Mucosa of gallbladder (tissue), 1 donor: ENCODE measurements at places on chromosomes 6 and 20.
A peak's percentile ranks its signal among the peaks of the same experiment; 100 is the strongest.

GRCh38 chr6:92710048-92710447 lies 709.3 kb downstream of the EPHA7 start:
- DNase-seq = no peak

- DNase-seq = no peak
These were observed 574 bp downstream of the RPS12 start for GRCh38 chr6:132814716-132815570.

DNA sequence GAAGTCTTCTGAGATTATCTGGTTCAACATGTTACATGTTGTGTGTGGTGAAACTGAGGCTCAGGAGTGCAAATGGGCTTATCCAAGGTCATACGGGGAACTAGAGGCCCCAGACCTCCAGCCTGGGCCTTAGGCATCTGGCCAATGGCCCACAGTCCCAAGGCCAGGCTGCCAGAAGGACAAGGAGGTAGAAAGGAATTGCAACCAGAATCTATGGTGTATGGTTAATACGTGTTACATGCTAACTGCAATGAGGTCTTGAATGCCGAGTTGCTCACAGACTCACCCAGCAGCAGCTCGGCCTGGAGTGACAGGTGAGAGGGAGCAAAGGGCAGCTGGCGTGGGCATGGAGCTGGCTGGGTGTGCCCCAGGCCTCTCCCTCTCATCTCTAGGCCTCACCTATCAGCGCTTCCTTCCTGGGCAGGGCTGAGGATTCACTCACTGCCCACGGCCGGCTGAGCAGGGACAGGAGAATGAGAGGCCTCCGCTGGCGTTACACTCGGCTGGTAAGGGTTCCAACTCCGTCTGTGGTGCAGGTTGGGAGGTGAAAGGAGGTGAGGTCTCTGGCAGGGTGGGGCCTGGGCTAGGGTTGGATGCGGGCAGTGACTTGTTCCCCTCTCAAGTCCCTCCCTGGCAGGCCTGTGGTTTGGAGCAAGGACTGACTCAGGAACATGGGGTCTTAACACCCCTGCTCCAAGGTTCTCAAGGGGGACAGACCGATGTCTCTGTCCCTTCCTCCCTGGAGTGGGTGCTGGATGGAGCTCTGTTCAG lies at the start of gene TLDC2:
Gene TLDC2, plus strand, starts transcription at position 437 of the 771 bp plus-strand sequence. Its CDS starts 37 bp downstream, at position 474.
- peak; percentile 79 for DNase-seq

- DNase-seq = no peak
These were observed 100.9 kb upstream of the IYD start for GRCh38 chr6:150267686-150268561.

- no peak for DNase-seq
These were observed 3.5 kb upstream of the SLC22A2 start for GRCh38 chr6:160261991-160262680.

GRCh38 chr20:10297684-10298240 lies 79.1 kb downstream of the SNAP25 start:
- no peak for DNase-seq

- no peak for DNase-seq
These were observed 13.6 kb upstream of the SSTR4 start for GRCh38 chr20:23021541-23021940.

DNA sequence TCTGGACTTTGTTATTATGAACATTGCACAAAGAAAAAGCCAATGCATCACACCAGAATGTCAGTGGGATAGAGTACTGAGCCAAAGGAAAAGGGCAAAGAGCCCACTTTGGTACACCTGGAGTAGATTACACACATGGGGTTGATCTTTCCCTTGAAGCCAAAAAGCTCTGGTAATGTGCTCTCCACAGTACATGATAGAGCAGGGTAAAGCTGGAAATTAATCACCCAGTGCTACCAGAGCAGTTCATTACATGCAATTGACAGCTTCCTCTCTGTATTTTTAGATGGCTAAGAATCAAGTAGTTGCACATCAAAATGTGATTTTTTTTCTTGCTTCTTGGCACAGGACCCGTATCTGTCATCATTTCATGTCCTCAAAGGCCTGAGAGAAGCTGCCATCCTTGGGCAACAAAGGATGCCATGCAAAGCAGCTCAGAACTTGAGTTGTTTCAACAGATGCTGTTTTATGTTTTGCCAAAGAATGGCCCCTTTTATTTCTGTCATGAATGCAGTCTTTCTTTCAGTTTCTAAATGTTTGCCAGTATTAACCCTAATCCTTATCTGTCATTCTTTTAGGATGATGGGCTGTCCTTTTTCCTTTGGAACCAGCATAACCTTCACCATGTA lies 88.1 kb downstream of the HDGFL1 start:
- no peak for DNase-seq

GRCh38 chr20:37955511-37955910 lies 52.6 kb downstream of the VSTM2L start:
- DNase-seq = no peak
